ENCODE measurements at places on chromosomes 11 and 22.
A peak's percentile ranks its signal among the peaks of the same experiment; 100 is the strongest.

DNA sequence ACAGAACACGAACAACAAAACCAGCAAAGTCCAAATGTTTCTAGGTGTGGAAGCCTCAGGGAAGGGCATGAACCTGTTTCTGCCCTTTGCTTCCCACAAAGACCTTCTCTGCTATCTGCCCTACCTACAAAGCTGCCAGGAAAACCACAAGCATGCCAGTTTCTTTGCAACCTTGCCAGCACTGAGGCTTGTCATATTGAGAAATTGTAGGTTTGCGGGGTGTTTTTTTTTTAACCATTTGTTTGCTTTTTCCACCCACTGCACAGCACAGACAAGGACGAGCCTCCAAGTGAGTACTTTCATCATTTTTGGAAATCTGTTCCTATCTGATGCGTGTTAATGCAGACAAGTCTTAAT is 12.8 kb downstream of the PARVG start:
- DNase-seq: no peak

DNA sequence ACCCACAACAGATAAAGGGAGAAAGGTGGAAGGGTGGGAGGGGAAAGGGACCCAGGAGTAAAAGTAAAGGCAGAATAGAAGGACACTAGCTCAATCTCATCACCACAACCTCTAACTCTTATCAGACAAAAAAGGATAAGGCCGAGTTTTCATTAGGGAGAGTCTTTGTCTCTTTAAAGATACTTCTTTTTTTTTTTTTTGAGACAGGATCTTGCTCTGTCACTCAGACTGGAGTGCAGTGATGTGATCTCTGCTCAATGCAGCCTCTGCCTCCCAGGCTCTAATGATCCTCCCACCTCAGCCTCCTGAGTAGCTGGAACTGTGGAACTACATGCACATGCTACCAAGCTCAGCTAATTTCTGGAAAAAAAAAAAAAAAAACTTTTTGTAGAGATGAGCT is 85.6 kb upstream of the CHRM4 start:
- no peak for DNase-seq

GRCh38 chr11:2436521-2437031 is 7.7 kb downstream of the TRPM5 start:
- no peak for DNase-seq

DNA sequence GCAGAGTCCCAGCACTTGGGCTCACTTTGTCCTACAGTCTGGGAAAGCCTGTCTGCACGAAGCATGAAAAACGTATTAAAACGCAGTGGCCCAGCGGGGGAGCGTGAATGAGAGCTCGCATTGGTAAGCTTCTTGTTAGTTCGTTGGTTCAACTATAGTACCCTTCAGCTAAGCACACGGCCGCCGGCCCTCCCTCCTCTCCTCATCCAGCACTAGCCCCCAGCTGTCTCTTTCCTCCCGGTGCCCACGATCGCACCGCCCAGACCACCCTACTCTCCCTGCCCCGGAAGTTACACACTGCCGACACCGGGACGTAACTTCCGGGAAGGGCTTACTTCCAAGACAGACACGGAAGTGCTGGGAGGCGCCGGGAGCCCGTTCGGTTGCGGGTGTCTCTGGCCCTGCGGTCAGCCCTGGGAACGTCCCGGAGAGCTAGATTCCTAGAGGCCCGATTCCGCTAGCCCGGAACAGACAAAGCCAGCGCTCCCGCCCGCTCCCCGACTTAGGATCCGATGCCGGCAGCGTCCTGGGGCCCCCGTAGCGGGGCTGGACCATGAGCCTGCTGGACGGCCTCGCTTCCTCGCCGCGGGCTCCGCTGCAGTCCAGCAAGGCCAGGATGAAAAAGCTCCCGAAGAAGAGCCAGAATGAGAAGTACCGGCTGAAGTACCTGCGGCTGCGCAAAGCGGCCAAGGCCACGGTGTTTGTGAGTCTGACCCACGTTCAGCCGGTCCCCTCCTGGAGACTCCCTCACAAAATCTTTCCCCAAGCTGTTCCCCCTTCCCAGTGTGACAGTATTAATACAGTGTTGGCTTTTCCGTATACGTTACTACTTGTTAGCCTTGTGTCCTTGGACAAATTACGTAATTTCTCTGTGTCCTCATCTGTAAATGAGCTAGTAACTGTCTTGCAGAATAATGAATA is at the start of gene TBRG1:
TSS of gene TBRG1 (plus strand) at position 334 of the 921 bp plus-strand sequence. CDS start at position 554, 220 bp downstream.
- DNase-seq: peak; percentile 92

- no peak for DNase-seq
Measured at GRCh38 chr22:17817079-17817478, 42.8 kb upstream of the BID start.

DNA sequence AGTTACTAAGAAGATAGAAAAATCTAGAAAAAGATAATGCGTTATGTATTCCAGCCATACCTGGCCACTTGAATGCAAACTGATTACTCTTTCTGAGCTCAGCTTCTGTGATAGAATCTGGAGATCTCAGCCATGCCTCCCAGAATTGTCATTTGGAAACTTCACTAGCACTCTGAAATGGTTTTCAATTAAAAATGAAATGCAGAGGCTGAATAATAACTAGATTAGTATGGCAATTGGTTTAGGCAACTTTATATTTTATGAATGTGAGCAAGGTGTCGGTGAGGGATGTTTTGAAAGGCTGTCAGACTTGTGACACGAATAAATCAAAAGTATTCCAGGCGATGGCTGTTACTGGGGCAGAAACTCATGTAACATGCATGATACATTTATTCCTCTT is 128.8 kb upstream of the SORL1-AS1 start:
- no peak for DNase-seq

- DNase-seq: peak; percentile 9
Measured at GRCh38 chr11:22703040-22703439, 36.6 kb downstream of the GAS2 start.

DNA sequence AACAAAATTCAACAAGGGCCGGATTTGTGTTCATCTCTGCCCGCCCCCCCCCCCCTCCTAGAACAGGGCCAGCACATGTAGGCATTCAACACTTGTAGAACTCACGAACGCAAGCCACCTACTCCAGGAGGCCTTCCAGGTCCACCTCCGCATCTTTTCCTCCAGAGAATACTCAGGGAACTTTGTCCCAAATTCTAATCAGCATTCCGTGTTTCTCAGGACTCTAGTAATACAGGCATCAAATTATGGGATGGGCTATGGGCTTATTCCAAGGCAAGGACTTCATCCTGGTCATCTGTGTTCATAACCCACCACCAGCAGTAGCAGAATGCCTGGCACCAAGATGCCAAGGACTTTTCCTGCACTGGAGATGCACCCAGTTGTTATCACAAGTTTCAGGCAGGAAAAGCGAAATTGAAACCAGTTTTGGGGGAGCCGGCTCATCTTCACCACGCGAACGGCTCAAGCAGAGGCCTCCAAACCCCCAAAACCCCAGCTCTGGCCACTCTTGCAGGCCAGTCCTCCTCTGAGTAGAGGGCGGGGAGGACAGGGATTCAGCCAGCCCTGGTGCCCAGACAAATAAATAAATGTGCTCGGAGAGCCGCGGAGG is 462 bp downstream of the UBE2L6 start:
- DNase-seq: peak; percentile 48

DNA sequence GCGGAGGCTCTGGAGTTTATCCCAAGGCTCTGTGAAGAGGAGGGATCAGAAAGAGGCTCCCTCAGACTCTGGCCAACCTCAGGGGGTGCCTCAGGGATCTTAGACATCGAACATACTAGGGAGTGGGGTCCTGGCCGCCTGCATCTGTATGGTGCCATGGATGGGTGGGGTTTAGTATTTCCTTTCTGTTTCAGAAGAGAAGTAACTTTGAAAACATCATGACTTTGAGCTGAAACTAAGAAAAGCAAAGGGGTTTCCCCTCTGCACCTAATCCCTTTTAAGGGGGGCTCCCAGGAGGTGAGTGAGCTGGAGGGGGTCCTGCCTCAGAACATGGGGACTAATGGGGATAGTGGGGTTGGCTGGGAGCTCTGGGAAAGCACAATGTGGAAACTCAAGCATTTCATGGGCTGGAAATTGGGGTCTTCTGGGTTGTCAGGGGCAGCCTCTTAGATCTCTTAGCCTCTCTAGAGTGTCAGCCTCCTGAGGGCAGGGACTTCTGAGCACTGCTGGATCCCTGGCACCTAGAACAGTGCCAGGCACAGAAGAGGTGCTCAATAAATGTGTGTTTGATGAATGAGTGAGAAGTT is 11.8 kb upstream of the SSTR3 start:
- DNase-seq: peak; percentile 76

DNA sequence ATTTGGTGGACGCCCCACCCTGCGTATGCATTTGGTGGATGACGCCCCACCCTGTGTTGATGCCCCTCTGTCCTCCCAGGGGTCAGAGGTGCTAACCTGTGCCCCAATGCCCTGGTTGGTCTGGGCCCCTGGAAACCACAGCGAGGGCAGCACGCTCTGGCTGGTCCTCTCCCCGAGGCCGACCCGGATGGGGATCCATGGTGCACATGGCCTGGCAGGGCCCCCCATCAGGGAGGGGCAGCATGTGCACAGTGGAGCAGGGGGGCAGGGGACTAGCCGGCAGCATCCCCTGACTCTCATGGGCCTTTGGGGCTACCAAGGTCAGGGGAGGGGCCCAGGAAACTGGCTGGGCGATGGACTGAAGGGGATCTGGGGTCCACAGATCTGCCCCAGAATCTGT is 7.6 kb upstream of the MUC5AC start:
- no peak for DNase-seq

DNA sequence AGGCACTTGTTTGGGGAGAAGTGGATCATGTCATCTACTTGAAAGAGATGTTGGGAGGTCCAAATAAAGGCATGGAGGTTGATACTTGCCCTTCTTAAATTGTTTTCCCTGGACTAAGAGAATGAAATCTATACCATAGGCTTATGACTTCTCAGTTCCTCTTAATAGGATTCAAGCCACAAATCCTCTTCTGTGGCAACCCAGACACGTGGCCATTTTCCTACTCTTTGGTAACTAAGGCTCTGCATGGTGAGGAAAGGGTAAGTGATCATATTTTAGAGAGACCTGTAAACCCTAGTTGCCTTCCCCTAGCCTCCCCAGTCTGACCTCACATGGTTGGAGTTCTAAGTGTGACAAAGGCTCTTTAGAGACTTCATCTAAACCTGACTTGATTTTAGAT is 72.9 kb upstream of the CD44 start:
- DNase-seq: no peak

DNA sequence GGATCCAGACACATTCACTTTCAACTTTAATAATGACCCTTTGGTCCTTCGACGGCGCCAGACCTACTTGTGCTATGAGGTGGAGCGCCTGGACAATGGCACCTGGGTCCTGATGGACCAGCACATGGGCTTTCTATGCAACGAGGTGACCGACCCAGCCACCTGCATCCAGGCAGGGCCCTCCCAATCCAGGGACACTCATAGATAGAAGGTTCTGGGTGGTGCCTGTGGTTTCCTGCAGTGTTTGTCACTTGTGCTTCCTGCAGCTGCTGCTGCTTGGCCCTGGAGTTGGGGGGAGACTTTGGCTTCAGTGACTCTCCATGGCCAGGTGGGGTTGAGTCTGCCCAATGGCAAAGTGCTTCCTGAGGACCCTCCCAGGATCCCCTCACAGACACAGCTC is 7.3 kb downstream of the APOBEC3B start:
- DNase-seq: no peak

GRCh38 chr11:111537336-111537860 is 3.1 kb upstream of the LAYN start:
- no peak for DNase-seq

DNA sequence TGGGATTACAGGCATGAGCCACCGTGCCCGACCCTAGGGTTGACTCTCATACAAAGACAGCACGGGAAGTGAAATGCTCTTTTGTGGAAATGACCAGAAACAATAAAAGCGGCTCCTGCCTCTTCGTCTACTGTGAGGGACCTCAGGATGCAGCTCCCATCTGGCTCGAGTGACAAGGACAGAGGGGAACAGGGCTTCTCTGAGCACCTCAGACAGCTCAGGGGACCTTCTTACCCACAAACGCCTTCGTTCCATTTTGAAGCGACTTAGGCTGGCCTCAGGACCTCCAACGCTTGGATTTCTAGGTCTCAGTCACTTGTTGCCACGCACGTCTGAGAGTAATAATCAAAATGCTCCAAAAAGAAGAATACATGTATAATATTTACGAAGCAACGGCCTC is 2.5 kb downstream of the PRAME start:
- no peak for DNase-seq

DNA sequence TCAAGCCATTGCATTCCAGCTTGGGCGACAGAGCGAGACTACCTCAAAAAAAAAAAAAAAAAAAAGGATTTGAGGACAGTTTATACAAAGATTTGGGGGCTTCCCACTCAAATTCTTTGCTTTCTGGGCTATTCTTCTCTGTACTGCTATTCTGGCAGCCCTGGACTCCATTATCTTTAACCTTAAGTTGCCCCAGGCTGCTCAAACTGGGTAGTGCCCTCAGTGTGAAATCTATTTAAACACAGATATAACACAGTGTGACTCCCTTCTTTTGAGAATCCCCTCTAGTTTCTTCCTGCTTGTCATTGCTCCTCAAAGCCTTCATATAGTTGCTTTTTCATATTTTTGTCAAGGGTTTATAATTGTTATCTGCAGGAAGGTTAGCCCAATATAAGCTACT is 49.5 kb upstream of the WEE1 start:
- DNase-seq: no peak

DNA sequence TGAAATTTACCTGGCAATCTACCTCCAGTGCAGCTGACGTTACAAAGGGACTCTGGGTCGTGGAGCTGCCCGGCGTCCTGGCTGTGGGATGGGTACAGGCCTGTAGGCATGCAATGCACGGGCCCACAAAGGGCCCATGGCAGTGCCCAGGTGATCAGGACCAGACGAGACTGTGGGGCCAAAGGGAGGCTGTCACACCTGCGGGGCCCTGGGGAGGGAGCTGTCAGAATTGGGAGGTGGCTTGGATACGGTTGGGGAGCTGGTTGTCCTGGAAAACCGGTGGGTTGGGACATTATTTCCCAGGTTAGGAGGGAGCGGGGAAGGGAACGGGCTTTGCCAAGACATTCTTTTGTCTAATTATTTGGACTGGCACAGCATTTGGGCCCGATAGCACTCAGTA is 958.5 kb downstream of the BRD1 start:
- DNase-seq: no peak

DNA sequence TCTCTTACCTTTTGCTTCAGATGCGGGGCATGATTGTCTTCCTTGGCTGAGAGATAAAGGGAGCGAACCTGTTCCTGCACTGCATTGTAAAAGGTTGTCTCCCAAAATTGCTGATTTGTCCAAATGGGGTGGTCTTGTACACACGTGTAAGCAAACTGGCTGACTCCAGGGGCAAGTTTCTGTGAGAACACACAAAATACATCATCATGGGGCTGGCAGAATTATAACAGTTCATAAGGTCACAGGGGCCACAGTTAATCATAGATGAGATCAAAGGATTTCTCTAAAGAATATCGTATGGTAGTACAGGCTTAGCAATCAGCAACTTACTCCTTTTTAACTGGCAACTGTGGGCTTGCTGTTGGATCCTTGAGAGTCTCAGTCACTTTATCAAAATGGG is 194.3 kb downstream of the SWAP70 start:
- DNase-seq: no peak

DNA sequence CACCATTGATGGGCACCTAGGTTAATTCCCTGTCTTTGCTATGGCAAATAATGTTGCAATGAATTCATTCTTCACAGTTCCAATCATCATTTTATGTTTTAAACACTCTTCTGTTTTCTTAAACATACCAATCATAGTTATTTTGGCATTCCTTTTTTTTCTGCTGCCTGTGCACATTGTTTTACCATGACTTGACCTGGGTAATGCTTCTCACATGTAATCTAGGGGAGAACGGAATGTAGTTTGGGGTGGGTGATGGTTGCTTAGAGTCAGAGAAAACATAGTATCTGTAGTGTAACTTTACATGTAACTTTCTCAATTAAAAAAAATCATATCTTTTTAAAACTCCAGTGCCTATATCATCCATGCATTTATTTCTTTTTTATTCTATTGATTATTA is 1945.3 kb upstream of the RAG2 start:
- DNase-seq: no peak
